ENCODE measurements at places on chromosomes 7 and 10.

DNA sequence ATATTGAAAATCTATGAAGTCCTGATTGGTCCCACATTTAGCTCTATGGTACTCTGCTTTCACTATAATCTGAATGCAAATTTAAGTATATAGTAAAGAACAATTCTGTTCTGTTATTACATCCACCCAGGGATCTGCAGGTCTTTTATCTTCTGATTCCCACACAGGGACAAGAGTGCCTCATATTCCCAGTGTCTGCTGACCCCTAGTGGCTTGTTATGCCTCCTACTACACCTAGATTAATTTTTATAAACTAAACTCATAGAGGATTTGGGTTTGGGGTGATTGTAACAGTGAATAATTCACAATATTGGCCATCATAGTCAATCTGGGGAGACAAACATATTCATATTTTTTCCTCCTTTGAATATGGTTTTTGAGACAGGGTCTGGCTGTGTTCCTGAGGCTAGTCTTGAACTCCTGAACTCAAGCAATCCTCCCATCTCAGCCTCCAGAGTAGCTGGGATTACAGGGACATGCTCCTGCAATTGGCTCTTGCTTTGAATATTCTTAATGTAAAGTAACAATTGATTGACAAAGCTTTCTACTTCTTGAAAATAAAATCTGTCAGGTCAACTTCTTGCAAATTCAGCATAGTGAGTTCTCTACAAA is 282.1 kb downstream of the KCND2 start:
- DNase-seq = peak; percentile 49

GRCh38 chr7:94632338-94633013 is 23.5 kb downstream of the SGCE start:
- peak; percentile 92 for DNase-seq

- no peak for DNase-seq
These were observed 28.7 kb downstream of the ST8SIA6 start for GRCh38 chr10:17425584-17426262.

GRCh38 chr10:8424555-8425211 is 370.2 kb downstream of the GATA3 start:
- no peak for DNase-seq

DNA sequence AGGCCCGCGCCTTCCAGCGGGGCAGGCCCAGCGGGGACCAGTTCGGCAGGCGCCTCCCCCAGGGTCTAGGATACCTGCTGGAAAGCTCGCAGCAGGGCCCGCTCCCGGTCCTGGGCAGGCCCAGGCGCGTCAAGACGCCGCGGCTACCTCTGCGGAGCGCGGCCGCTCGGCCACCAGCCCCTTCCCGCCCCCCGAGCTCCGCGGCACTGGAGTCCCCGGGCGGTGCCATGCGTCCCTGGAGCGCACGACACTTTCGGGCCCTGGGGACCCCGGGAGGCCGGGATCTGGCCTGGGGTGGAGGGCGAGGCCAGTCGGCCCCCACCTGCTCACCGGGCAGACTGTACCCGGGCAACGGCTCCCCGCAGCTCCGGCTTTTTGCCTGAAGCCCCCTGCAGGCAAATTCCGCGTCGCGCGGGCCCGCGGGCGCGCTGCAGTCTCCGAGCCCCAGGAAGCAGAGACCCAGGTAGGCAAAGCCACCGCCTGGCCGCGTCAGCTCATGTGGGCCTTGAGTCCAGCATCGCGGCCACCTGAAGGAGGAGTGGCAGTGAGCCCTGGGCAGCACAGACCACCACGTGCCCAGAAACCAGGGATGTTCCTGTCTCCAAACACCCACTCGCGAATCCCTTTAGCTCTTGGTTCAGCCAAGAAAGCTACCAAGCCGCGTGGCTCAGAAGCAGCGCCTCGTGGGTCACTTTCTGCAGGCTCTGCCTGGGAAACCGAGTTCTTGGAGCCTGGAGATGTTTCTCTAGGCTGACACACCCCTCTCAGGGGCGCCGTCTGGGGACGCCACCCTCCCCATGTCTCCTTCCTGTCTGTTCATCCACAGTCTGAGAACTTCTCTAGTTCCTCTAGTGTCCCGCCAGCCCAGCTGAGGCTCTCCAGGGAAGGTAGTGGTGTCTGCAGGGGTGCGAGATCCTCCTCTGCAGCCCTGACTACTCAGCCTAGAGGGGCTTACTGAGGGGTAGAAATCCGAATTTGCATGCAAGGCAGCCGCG is 46.1 kb upstream of the APBB1IP start:
- DNase-seq = no peak

GRCh38 chr10:102121739-102122372 is 1.7 kb upstream of the LDB1 start:
- DNase-seq = no peak

DNA sequence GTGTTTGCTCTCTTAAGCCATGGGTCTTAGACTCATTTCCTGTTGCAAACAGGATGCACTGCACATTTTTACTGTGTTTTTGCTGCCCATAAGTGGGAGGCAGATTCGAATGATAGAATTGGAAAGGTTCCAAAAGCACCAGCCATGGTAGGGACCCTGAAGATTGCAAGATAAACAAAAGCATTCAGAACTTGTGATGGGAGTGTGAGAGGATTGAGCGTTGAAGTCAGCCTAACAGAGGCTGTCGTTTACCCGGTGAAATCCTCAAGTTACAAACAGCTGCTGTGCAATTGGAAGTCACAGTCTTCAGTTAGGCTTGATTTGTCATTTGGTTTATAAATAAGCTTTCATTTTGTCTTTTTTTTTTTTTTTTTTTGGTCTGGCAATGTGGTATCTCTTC is 192.7 kb upstream of the MKI67 start:
- DNase-seq = no peak

DNA sequence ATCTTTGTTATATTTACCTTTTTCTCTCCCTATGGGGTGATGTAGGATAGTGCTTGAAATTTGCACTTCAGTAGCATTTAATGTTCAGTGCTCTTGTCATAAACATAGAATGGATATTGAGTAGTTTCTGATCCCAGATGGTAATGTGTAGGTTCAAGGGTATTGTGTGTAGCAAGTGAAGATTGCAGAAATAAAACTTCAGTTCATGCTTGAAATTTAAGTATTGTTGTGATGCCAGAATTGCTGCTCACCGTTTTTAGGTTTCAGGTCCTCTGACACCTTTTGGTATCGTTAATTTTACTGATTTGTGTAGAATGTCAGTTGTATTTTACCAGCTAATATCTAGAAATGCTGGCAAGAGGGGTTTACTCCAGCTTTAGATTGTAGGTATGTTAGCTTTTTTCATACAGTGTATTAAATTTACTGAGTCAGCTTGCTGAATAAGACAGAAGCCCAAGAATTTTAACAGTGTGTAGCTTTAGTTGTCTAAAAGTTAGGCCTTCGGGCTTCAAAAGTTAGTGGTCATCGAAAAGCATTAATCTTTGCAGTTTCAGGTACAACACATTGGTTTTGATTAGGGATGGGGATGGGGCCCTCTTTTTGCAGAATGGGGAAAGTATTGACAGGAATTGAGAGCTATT is 1.9 kb downstream of the PTEN start:
- peak; percentile 30 for DNase-seq

DNA sequence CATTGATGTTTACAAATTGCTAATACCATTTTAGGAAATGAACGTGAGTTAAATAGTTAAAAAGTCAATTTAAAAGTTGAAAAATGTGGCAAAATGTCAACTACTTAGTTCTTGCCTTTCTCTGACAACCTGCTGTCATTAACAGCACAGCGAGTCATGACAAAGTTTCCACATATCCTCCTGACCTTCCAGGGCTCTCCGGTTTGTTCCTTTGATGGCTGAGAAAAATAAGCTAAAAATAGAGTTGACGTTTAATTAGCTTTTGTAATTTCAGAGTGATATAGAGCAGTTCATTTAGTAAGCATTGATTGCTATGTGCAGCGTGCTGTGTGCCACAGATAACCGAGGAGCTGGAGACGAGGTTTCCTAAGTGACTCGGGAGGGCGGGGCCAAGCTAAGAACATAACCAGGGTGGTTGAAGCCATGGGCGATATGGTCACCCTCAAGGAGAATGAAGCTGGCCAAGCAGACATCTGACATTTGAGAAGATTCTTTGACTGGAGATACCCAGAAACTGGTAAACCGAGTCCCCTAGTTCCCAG is 47.9 kb downstream of the OGDH start:
- DNase-seq = no peak

Data from NCI-H1417 (cell line).